CD4-positive, alpha-beta T cell (primary cell): ENCODE measurements at places on chromosomes 6 and 20.

DNA sequence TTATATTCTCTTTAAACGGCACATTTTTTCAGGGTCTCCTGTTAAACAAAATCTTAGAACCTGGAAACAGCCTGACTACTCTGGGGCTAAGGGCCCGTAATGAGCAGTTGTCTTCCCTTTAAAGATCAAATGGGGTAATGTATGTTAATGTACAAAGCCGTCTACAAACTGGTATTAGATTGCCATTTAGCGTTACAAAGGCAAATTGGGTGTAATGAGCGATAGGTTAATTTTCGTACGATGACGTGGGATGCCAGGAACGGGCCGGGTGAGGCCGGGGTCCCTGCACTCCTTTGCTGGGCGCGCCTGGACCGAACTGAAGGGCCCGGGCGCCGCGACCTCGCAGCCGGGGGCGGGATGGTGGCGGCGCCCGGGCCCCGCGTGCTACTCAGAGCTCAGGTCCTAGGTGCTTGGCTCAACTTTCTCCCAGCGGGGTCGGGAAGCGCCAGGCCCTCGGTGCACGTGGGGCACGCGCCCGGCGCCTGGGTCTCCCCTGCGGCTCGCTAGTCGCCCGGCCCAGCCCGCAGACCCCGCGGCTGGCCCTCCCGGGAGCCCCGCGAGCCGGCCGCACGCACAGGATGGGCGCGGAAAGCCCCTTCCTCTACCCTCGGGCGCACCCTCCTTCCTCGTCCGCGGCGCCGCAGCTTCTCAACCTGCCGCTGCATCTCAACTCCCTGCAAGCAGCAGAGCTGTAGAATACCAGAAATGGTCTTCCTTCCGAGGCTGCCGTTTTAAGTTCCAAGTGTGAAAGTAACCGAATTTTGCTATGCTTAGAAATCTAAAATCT, 5.9 kb downstream of the NKX2-4 start:
- DNase-seq, result no peak

DNA sequence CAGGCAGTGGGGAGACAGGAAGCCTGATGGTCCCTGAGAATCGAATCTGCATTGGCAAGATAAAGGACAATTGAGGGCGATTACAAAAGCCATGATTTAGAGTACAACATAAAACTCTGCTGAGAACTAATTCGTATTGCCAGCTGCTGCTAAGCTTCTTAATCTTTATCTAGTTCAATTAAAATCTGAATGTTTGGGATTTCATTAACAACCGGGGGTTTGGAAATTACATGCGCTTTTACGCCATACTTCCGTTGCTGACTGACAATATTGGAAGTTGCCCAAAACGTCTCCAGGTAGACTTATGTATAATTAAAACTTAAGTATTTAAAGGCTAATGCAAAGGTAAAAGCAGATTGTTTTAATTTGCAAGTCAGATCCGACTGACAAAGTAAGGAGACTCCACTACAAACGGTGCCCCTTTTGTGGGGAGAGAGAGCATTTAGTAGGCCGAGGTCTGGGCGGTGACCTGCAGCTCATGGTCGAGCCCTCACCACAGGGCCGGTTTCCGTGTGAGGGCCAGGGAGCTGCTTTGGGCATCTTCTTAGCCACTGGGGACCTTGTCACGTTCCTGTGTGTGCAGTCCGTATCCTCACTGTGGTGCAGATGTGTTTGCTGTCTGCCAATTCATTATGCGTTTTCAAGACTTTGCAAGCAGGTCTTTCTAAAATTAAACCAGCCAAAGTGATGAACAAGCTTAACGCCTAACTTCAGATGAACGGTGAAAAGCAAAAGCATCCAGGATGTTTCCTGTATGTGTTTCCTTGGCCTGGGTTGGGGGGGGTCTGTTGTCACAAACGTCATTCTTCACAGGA, 49.9 kb downstream of the CDH4 start:
- DNase-seq, result no peak

- no peak for DNase-seq
These were observed 38.3 kb downstream of the ADGRG6 start for GRCh38 chr6:142339968-142340658.

GRCh38 chr20:63830841-63831588, at the start of gene ZBTB46:
Gene ZBTB46, minus strand, starts transcription at chr20:63831264. Its CDS starts 40,507 bp downstream, at chr20:63790757.
- DNase-seq, result no peak

- no peak for DNase-seq
These were observed 41.3 kb upstream of the GMPR start for GRCh38 chr6:16196984-16197546.

- DNase-seq, result no peak
These were observed 498.8 kb downstream of the PTPRT start for GRCh38 chr20:42690842-42691437.

GRCh38 chr20:47876311-47877088, 91.2 kb upstream of the SULF2 start:
- no peak for DNase-seq

DNA sequence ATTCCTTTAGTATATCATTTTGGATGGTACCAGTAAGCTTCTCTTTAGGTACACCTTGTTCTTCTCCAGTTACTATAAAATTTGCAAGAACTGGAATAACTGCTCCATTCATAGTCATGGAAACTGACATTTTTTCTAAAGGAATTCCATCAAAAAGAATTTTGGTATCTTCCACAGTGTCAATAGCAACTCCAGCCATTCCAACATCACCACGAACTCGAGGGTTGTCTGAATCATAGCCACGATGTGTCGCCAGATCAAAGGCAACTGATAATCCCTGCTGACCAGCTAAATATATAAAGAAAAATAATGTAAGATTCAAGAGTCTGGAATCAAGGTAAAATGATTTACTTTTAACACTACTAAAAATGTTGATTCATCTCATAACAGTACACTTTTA, 5.3 kb downstream of the MMUT start:
- DNase-seq, result no peak

DNA sequence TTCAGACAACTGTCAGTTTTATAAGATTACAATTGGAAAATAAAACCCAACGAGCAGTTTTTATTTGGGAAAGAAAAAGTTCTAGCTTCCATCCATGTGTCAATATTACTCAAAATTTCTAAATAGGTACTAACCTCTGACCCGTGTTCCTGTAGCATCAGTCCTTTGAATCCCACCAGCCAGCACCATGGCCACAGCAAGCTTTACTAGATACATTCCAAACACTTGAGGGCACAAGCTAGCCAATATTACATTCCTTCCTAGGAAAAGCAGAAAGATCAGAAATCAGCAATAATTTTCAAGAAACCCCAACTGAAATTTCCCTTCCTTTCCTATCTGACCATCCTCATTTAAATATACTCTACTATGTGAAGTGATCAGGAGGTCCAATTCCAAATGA, 19.2 kb downstream of the ASF1A start:
- no peak for DNase-seq

GRCh38 chr6:148358196-148358785, 15.7 kb downstream of the SASH1 start:
- DNase-seq, result no peak

- no peak for DNase-seq
These were observed 371.4 kb upstream of the ID4 start for GRCh38 chr6:19465760-19466159.

DNA sequence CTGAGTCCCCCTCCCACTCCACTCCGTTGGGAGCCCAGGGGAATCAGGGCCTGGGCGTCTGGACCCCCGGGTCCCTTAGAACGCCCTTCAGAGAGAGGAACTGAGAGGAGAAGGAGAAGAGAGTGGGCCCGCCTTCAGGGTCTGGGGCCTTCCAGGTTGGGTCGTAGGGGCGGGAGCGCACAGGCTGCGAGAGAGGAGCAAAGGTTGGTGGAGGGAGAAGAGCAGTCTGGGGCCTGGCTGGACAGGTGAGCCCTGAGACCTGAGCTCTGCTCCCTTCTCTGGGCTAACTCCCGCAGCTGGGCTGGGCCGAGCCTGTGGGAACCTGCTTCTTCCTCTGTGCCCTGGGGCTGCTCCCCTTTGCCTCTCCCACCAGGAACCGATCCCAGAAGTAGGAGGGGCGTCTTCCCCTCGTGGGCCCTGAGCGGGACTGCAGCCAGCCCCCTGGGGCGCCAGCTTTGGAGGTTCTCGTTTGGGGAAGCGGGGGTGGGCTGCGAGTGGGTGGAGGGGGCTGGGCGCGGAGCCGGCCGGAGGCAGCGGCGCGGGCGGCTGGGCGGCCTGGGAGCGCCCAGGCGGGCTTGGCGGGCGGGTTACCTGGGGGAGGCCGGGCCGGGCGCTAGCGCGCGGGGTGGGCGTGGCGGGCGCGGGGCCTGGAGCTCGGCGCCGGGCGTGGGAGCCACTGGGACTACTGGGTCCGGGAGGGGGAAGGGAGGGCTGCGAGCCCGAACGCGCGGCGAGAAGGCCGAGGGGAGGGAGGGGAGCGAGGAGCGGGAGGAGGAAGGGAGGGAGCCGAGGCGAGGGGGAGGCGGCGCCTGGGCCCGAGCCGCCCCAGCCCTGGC, at the start of gene DDR1:
Gene DDR1 (plus strand): TSS at position 835 of the 836 bp plus-strand sequence. CDS start 4,211 bp downstream, outside the sequence.
- DNase-seq, result peak; percentile 54

DNA sequence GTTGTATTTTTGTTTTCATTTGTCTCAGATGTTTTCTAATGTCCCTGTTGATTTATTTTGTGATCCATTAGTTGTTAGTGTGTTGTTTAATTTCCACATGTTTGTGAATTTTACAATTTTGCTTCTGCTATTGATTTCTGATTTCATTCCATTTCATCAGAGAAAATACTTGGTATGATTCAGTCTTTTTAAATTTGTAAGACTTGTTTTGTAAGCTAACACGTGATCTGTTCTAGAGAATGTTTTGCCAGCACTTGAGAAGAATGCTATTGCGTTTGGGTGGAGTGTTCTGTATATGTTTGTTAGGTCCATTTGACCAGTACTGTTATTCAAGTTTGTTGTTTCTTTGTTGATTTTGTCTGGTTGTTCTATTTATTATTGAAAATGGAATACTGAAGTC, 53.9 kb downstream of the KIZ start:
- no peak for DNase-seq

DNA sequence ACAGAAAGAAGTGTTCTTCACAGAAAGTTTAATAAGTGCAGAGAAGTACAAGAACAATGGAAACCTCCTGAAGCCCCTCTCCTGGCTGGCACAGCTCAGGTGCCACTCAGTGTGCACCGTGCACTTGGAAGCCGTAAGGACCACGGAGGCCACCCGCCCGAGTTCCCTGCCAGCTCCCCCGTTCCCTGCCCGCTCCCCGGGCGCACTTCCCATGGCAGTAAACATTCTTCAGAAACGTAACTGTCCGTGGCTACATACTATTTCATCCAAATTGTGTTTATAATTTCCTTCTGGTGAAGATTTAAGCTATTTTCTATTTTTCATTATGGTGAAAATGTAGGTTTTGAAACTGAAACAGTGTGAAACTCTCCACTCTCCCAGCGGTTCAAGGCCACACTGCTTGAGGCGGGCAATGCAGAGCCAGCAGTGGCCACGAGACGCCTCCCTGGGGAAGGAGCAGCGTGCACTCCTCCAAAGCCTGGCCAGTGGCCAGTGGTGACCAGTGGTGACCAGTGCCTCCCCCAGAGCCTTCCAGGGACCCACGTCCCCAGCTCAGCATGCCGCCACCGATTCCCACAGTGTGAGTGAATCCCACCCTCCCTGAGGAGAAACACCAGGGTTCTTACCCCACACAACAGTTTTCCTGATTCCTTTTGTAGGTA, 46.4 kb downstream of the TAF4 start:
- DNase-seq, result no peak

DNA sequence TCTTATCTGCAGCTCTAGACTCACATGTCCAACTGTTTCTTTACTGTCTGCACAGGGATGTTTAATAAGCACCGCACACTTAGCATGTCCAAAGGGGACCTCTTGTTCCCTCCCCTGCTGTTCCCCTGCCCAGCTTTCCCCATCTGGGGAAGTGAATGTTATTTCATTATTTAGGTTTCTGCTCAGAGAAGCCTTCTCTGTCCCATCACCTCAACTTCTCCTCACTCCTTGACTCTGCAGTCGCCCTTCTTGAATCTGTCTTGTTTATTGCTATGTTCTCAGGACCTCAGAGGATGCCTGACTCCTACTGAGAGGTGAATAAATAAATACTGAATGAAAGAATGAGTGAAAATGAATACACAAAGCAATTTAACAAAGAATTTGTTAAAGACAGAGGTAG, 121.0 kb downstream of the SASH1 start:
- no peak for DNase-seq

GRCh38 chr6:2109796-2110195, 135.6 kb downstream of the GMDS start:
- no peak for DNase-seq

DNA sequence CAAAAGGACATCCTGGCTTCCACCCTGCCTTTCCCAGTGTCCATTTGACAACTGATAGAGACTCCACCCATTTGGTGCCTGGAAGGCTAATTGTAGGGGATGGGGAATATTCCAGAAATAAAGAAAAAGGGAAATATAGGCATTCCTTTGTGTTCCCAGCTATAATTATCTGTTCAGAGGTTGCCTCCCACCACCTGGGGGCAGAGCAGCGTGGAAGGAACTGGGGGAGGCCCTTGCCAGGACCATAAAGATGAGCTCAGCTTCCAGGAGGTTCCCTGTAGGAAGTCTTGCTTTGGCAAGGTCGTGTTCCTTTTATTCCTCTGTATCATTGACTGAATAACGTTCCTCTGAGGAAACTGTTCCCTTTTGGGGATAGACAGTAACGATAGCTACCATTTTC, 214.7 kb downstream of the TFAP2C start:
- no peak for DNase-seq

DNA sequence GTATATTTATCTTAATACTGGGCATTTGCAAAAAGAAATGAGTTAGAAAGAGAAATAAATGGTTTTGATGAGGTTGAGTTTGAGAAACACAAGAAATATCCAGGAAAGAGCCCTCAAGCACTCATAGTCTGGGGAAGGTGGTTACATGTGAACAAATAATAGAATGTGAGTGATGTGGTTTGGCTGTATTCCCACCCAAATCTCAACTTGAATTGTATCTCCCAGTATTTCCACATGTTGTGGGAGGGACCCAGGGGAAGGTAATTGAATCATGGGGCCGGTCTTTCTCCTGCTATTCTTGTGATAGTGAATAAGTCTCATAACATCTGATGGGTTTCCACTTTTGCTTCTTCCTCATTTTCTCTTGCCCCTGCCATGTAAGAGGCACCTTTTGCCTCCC, 334.1 kb downstream of the COL12A1 start:
- no peak for DNase-seq
